ENCODE measurements at places on chromosomes 4 and X.

DNA sequence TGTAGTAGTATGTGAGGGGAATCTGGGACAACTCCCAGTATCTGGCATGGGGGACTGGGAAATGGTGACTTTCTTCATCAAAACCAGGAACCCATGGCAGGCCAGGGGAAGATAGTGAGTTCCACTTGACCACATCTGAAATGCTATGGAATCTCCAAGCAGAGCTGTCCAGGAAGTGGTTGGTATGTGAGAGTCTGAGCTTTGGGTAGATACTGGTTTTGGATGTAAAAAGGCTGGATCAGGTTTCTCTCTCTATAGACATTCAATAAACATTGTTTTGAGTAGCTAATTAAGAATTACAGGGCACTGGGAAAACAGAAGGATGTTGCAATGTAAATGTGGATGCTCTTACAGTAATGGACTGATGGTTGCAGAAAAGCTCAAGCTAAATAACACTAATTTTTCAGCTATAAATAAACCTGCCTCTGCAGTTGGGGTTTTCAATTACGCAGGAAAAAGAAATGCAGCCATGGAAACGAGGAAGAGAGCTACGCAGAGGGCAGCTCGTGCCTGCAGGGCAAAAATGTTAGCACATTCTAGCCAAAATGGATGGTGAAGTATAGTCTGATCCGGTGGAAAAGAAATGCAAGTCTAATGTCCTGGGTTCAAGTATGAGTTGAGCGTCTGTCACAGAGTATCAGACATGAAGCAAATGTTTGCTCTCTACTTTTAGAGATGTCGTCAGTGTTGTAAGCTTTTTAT, 13.4 kb upstream of the CHRNA9 start:
- no peak for DNase-seq

DNA sequence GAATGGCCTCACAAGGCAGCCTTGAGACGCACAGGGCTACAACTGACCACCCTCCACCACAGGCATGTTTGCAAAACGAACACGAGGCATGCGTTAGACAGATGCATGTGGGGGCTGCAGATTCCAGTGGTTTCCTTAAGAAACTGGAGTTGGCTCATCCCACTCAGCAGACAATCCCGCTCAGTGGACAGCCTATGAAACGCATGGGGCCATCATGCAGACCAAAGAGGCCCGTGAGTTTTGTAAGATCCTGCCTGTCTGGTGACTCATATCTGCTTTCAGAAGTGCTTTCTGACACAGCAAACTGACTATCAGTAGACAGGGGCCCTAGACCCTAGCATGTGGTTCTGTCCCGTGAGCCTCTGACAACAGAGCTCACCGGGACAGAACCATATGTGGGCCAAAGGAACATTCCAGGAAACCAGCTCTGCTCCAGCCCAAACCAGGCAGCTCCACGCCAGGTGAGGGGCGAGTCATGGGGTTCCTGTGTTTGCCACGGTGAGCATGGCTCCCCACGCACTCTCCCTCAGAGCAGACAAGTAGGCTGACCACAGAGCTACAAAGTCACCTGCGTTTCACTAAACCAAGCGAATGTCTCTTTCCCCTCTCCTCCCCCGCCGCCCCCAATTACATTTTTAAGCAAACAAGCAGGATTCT, 74.4 kb downstream of the MTMR1 start:
- DNase-seq: no peak

DNA sequence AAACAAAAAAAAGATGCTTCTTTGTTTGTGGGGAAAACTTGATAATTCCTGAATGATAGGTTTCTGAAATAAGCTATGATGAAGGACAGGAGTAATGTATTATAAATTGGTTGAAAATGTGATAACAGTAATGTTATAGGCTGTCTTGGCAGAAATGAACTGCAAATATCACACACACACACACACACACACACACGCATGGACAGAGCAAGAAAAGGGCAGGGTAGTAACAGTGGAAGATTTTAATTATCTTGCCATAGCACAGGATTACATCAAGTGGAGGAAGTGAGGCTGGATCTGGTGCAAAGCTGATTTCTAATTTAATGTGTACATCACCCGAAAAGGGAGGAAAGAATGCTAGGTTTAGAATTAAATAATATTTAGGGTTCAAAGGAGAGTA, 97.5 kb upstream of the CXXC4 start:
- DNase-seq: no peak

GRCh38 chr4:92183825-92184224, 119.9 kb upstream of the GRID2 start:
- DNase-seq: no peak

DNA sequence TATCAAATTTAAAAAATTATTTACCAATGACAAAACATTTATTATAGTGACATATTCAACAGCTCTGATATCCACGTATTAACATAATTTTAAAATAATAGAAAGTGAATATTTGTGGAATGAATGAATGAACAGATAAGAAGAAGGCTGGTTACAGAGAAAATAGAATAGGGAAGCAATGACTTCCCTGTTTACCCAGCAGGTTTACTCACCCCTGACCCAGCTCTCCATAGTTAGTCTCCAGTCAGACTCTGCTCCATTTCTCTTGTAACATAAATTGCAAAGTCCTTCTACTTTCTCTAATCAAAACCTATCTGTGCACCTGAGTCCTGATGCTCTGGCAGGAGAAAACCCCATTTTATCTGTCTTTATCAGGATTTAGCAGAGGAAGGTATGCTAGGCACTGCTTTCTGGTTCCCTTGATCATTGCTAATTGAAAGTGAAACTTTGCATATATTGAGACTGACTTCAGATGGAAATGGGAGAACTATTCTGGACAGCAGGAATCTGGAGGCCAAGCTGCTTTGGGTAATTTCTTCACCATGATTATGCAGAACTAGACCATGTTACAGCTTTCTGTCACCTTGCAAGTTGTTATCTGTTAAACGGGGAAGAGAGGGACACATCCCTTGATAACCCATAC, 363.0 kb downstream of the FAT4 start:
- DNase-seq: no peak

DNA sequence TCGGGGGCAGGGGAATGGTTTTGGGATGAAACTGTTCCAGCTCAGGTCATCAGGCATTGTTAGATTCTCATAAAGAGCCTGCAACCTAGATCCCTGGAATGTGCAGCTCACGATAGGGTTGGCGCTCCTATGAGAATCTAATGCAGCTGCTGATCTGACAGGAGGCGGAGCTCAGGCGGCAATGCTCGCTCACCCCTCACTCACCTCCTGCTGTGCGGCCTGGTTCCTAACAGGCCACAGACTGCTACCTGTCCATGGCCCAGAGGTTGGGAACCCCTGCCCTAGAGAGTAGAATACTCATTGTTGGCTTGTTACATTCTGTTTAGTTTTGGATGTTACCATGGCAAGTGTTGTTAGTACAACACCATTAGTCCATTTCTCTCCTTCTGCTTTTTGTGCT, 40.8 kb upstream of the STX18 start:
- DNase-seq: no peak

DNA sequence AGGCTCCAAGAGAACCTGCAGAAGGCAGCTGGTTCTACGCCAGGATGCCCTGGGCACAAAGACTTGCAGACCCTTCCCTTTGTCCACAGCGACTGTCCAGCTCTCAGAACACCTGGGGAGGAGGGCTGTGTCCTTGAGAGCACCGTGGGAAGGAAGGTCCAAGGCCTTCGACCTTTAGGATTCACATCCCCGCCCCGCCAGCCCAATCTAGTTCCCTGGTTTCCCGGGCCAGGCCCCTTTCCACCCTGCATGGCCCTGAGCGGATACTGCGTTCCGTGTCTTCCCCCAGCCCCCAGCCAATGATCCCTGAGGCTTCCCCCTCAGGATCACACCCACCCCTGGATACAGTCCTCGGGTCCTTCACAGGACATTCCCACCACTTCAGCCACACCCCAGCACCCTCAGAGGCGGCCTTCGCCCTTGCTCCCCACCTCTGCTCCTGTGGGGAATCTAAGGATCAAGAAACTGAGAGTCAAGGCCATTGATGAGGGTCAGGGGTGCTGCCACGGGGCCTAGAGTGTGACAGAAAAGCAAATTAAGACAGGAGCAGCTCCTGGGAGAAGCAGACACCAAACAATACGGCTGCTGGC, 9.1 kb downstream of the ABCD1 start:
- no peak for DNase-seq

DNA sequence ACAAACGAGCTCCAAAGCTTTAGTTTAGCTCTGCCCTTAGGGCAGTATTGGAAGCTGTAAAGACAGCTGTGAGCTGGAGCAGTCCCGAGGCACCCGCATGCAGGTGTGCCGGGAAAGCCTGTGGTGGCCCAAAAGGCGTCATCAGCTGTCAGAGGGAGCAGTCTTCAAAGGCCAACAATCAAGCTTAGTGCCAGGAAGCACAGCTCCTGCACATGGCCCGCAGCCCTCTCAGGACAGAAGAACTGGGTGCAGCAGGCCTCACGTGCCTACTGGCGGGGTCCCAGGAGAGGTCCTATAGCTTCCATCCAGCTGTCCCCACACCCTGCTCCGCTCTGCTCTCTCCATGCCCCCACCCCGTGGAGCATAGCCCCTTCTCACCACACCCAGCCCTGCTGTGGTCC, 92.2 kb upstream of the TRIM2 start:
- no peak for DNase-seq

DNA sequence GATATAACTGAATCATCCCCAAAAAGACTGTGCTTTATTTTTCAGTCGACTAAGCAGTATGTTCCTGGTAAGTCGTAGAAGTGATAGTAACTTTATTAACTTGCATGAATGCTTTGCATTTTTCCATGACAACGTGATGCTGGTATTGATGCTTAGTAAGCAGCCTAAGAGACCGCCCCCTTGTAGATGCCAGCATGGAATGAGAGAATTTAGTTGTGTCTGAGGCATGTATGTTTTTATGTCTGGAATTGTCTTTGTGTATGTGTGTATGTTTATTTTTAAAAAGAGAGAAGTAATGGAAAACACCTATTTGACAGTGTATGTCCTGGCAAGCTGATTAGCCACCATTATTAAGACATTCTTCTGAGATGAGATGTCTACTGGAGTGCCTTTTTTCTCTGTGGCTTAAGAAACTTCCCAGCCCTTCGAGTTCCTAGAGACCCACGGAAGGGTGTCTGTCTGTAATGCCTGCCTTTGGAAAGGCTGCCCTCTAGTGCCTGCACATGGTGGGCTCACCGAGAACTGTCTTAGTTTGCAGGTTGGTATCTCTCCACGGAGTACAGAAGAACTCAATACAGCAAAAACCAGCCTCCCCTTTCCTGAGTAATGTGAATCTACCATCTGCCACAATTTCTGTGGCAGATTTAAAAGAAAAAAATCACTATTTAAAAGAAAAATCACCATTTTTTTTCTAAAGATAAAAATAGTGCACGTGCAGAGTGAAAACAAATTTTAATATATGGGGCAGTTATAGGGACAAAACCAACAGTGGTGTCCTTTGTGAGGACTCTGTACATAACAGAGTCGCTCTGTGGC, 85.9 kb downstream of the AASDH start:
- peak; percentile 38 for DNase-seq

DNA sequence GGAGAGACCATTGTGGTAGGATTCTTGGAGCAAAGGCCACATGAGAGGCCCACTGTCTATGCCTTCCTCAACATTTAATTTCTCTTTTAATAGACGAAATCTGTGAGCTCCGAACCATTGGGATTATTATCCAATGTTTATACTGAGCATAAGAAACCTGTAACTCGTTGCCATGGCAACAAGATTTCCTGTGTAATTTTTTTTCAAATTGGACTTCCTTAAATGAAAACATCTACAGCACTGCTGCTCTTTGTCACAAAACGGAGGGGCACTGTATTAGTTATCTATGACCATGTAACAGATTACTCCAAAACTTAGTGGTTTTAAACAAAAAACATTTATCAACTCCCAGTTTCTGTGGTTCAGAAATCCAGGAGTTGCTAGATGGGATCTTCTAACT, 38.7 kb downstream of the PPP1R2C start:
- DNase-seq: no peak

DNA sequence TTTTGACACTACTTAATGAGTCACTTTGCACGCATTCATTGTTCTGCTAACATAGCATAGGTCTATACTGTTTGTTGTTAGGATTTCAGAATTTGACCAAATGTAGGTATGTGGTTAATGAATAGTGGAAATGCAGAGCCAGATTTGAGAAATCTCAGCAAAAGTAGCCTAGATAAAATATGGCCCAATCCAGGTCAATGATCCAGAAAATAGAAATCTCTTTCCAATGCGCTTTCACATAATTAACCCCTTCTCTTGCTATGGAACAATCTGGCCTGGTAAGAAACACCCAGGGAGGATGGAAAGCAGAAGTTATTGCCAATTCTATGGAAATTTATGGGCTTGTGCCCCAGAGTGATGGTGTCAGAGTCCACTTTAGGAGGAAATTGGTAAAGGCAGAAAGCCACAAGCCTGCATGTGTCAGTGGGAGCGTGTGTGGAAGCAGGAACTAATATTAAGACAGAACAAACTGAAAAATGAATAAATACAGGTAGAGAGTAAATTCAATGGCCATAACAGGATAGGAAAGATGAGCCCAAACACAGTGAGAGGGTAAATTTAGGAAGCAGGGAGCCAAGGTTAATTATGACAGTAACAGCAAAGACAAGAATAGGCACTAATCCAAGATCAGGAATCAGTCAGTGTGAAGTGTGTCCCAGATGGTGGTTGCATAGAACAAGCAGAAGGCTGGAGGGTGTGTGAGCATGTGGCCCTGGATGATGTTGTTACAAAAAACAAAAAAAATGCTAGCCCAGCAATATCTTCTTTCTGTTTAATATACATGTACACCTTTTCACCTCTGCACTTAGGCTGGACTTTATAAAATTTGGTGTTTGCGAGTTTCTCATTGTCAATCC, 102.9 kb downstream of the SYTL5 start:
- no peak for DNase-seq

- DNase-seq: no peak
These were observed 24.2 kb downstream of the RBPJ start for GRCh38 chr4:26344901-26345564.

DNA sequence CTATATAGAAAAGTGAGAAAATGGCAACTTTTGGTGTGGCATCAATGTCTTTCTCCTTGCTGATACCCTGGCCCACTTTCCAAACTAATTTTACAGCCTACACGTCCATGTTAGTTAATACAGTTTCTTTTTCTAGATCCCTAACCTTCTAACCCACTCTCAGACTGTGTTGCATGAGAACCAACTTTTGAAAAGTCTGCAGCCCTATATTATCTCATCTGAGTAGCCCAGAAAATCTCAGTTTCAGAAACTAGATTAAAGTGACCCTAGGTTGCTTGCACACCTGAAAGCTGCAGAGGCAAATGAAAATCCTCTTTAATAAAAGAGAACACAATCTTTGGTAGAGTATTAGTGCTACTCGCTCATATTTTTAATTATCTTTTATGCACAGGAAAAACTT, 371.6 kb upstream of the EMCN start:
- DNase-seq: no peak

DNA sequence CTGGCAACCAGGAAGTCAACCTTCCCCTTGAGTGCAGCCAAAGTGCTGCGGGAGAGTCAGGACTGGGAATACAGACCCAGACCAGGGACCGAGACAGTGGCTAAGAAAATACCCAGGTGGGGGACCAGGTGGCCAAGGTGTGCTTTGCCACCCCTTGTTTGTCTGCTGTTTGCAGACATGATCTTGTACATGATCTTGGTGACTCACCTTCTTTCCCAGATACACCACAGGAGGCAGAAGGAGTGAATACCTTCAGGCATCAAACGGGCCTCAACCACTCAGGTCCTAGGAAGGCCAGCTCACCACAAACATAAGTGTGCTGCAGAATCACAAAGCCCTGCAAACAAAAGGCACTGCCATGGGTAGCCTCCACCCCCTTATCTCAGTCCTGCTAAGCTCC, 62.0 kb downstream of the CNGA2 start:
- no peak for DNase-seq

GRCh38 chr4:38056011-38056685, 96.0 kb downstream of the PTTG2 start:
- DNase-seq: no peak

Data from activated gamma-delta T cell treated with anti-CD3 and anti-CD28 coated beads, Interleukin-2, amount 50 U/mL, for 16 hours (primary cell).